ENCODE measurements at places on chromosomes 12 and 14.
A peak's percentile ranks its signal among the peaks of the same experiment; 100 is the strongest.

DNA sequence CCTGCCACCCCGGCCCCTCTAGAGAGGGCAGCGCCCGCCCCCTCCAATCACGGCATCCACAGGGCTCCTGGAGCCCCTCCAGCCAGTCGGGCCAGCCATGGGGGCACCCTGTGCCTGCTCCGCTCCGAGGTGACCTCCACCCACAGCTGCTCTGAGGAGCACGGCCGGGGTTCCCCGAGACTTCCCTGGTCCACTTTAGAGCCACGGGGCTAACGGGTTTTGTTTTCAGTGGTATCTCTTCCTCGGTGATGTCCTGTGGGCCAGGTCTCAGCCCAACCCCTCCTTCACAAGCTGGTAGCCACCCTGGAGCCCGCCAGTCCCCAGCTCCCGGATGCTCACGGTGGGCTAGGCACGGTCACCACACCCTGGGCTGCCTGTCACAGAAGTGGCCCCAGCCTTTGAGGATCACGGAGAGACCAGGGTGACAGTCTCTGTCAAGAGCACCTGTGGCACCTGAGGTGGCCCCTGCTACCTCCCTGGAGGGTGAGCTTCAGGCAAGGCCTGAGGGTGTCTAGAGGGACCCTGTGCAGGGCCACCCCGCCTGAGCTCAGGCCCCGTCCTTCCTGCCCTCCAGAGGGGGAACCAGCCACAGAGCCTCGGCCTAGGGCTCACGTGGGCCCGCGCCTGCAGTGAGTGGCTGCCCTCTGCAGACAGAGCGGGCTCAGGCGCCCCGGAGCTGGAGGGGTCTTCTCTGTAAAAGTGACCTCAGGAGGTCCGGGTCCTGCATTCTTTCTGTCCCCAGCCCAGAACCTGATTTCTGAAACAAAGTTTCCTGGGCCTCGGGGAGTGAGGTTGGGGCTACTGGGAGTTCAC, 146.0 kb upstream of the C14orf180 start:
- no peak for DNase-seq

- no peak for DNase-seq
Observed at GRCh38 chr12:49296034-49296835, 1.3 kb downstream of the PRPH start.

DNA sequence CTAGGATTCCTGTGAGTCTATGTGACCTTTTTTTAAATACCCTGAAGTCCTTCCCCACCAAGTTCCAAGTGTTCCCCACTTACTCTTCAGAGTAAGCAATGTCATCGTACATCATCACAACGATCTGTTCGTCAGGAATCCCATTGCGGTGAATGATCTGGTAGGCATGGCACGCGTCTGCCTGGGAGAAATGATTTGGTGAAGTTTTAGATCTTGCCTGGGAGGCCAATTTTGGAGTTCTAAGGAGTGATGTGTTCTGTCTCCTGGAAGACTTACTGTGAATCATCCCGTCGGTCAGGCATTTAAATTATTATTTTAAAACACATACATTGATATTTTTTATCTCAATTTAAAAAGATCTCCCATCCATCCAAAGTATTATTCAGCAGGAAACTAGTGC, 29.8 kb downstream of the LGMN start:
- DNase-seq, result no peak

DNA sequence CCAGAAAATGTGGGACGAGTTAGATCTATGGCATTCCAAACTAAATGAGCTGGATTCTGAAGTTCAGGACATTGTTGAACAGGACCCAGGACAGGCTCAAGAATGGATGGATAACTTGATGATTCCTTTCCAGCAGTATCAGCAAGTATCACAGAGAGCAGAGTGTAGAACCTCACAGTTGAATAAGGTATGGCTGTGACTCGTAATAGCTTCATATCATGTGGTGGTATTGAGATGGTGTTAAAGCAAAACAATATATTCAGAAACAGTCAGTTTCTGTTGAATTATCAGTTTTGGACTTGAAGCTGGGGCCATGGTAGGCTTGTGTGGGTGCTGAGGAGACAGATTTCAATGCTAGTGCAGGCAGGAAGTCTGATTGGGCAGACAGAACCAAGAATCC, 213.7 kb downstream of the ESR2 start:
- no peak for DNase-seq

DNA sequence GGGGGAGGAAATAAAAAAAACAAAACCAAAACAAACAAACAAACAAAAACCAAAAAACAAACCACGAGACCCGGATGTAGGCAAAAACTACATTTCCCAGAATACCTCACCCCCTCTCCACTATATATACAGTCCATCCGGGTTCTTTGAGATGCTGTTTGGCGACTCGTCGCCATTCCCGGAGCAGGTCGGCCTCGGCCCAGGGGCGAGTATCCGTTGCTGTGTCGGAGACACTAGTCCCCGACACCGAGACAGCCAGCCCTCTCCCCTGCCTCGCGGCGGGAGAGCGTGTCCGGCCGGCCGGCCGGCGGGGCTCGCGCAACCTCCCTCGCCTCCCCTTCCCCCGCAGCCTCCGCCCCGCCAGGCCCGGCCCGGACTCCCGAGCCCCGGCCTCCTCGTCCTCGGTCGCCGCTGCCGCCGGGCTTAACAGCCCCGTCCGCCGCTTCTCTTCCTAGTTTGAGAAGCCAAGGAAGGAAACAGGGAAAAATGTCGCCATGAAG, at the start of gene RNF10:
Gene RNF10 (plus strand): TSS at position 154 of the 500 bp plus-strand sequence. CDS start 456 bp downstream, outside the sequence.
- peak; percentile 86 for DNase-seq

DNA sequence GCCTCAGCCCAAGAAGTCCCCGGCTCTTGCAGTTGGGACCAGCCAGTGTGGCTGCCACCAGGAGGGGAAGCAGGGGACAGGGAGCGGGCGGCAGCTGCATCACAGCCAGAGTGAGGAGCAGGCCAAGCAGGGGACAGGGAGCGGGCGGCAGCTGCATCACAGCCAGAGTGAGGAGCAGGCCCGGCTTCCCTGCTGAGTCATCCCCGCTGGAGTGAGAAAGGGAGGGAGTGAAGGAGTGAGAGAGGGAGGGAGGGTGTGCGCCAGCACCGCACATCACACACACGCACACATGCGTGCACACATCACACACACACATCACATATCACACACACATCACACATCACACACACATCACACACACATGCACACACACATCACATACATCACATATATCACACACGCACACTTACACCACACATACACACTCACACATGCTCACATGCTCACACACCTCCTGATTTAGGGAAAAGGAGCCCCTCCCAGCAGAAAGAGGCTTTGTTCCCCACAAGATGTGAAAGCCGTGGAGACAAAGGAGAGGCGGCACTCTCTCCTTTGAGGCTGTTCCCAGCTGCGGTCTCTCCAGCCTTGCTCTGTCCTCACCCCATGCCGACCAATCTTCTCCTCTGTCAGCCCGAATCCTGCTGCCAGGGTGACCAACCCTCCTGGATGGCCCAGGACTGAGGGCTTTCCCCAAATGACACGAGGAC, 16.7 kb upstream of the ZDHHC22 start:
- no peak for DNase-seq

DNA sequence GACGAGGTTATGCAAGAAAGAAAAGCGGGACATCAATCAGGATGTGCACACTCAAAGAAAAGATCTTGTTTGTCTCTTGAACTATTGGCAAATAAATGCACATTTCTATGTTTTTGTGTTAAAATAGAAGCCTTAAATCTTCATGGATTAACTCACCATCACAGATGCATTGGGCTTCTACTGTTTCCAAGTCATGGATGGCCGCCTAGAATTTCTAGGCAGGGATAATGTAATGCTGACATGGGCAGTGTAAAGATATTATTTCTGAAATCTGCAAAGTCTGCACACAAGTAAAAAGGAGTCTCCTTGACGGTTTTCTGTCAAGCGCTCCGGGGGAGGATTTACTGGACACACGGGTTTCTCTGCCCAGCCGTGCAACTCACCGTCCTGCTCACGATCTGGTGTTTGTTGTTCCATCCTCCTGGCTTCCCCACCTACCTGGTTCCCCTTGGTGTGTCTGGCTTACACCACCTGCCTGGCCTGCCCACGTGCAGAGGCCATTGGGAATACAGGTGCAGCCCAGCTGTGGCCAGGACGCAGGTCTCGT, 103.3 kb upstream of the FZD10 start:
- no peak for DNase-seq
